ENCODE measurements at places on chromosomes 6 and 20.

GRCh38 chr6:154909821-154910220 lies 85.3 kb upstream of the TIAM2 start:
- no peak for DNase-seq

DNA sequence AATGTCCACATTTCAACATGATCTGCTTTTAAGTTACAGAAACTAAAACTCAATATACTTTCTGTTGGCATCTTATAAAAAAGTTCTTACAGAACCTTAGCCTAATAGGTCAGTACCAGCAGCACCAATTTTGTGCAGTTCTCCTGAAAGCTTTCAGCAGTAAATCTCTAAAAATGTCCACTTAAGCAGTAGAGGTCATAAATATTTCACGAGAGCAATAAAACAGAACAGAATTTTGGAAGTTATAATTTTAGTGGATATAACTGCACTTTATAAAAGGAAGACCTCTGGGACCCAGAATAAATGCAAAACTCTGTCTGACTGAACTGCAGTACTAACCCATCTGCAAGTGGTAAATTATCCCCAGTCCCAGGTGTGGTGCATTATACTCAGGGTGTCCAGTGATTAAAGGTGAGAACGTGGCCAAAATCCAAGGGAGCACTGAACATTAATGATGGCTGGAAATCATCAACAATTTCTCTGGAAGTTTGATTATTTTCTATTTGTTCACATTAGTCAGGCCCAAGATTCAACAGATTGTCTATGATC lies 172.6 kb upstream of the RSPO3 start:
- DNase-seq, result no peak

- DNase-seq, result no peak
Observed at GRCh38 chr6:37862992-37863391, 43.5 kb downstream of the ZFAND3 start.

GRCh38 chr6:43037197-43037596 lies 15.8 kb downstream of the RRP36 start:
- no peak for DNase-seq

GRCh38 chr6:170284866-170285469 lies 5.9 kb downstream of the DLL1 start:
- DNase-seq, result no peak

DNA sequence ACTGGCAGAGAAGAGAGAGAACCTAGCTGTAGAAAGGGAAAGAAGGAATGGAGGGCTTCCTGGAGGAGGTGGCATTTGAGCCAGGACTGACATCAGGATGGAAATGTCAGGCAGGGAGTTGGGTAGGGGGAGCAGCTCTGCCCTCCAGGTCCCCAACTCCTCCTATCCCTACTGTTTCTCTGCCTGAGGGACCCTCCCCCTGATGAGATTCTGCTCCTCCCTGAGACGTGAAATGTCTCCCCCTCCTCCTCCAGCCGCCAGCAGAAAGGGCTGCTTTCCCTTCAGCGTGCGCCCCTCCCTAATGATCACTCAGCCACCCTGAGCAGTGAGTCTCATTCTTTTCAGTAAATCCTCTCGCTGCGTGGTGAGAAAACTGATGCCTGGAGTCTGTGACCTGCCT lies 40.6 kb downstream of the HLA-DPB1 start:
- DNase-seq, result no peak

GRCh38 chr6:125764121-125764671 lies 14.8 kb downstream of the HEY2 start:
- DNase-seq, result no peak

GRCh38 chr6:72140795-72141194 lies 254.4 kb downstream of the RIMS1 start:
- no peak for DNase-seq

GRCh38 chr6:140970485-140970884 lies 1162.2 kb upstream of the GJE1 start:
- no peak for DNase-seq
